ENCODE measurements at places on chromosomes 16 and 17.

DNA sequence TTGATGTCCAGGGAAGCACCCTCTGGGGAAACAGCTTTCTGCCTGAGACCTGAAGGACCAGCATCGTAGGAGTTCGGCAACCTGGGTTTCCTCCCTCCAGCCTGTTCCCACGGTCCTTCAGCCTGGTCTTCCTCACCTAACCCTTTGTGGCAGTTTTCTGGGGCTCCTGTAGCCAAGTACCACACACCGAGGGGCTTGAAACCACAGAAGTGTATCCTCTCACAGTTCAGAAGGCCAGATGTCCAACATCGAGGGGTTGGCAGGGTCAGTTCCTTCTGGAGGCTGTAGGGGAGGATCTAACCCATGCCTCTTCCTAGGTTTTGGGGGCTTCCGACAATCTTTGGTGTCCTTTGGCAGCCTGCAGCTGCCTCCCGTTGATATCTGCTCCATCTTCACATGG, 381.0 kb upstream of the TNRC6C start:
- no peak for DNase-seq

GRCh38 chr16:85524365-85524629, 88.8 kb upstream of the GSE1 start:
- DNase-seq, result no peak

GRCh38 chr17:8766731-8767130, 8.4 kb upstream of the SPDYE4 start:
- no peak for DNase-seq

GRCh38 chr16:57966204-57966771, 4.6 kb downstream of the CNGB1 start:
- DNase-seq, result no peak

- DNase-seq, result peak; percentile 41
Measured at GRCh38 chr17:77208217-77208808, 67.5 kb downstream of the SEC14L1 start.

DNA sequence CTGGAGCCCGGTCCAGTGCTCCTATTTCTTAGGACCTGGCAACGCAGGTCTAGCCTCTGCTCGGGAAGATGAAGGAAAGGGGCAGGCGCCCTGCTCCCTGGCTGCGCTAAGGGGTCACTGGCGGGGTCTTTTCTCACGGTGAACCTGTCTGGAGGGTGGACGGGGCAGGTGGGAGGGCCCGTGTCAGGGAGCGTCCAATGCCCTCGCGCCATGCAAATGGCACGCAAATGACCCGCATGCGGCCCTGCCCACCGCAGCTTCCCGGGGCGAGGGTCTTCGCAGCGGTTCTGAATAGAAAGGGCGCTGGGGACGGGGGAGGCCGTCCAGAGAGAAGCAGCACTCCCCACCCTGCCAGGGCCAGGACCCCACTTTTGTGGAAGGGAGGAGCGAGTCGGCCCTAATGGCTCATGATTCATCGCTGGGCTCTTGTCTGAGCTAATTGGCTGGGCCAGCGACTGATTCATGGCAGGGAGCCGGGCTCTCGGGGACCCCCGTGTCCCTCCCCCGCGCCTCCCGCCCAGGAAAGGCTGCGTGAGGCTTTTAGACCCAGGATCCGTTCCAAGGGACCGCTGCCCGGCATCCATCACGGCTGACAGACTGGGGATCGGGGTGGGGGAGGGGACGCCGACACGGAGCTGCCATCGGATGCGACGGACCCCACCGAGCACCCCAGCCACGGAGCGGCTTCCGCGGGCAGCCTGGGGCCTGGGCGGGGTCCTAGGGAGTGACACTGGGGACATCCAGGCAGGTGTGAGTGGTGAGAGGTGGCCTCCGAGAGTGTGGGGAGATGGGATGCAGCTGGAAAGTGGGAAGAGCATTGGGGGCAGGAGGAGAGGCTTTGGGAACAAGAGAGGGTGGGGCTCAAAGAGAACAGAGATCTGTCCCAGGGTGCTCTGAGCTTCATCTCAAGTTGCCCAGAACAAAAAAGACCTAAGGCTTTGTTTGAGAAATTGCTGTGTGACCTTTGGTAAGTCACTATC, 25.0 kb upstream of the NGFR start:
- no peak for DNase-seq

DNA sequence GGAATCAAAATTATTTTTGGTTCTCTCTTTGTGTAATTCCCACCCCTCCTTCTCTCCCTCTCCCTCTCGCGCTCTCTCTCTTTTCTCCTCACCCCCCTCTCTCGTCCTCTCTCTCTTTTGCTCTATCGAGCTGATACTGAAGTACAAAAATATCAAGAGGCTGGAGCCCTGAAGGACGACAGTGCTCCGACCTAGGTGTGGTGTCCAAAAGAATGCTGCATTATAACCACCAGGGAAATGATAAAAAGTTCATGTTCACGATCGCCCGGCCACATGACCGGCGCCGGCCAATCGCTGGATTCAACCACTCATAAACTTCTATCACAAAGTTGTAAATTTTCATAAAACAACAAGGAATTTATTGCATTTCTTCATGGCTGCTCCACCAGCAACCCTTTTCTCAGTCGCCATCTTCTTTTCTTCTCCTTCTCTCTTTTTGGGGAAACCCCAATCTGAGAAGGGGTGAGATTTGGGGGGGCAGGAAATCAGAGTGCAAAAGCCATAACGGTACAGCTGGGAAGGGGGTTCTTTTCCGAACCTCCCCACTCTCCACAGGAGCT, at the start of gene HOXB6:
TSS of gene HOXB6 (minus strand) at position 217 of the 560 bp plus-strand sequence. CDS start 6,836 bp downstream, outside the sequence.
- DNase-seq, result no peak

GRCh38 chr17:68305142-68305541, 13.8 kb downstream of the ARSG start:
- DNase-seq, result no peak

- no peak for DNase-seq
Measured at GRCh38 chr17:199191-199604, 17.7 kb upstream of the DOC2B start.

- peak; percentile 82 for DNase-seq
Measured at GRCh38 chr17:1455291-1455796, 688 bp downstream of the CRK start.

DNA sequence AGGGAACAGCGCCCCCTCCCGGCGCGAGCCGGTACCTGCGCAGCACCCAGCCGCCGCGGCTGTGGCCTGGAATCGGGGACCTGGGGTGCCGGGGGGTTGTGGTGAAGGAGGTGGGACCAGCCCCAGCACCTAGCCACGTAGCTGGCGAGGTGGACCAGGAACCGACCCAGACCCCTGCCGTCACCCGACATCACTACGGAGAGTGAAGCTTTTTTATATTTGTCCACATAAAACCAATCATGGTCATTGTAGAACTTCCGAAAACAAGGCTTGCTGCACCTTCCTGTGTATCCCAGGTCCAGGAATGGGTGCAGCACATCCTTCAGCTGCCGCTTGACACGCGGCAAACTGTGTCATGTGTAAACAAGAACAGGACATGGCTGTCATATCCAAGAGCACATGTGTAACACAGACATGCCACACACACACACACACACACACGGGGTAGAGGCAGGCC, 1.3 kb downstream of the HBQ1 start:
- no peak for DNase-seq

- no peak for DNase-seq
Measured at GRCh38 chr16:68884861-68885720, 41.8 kb downstream of the TANGO6 start.

DNA sequence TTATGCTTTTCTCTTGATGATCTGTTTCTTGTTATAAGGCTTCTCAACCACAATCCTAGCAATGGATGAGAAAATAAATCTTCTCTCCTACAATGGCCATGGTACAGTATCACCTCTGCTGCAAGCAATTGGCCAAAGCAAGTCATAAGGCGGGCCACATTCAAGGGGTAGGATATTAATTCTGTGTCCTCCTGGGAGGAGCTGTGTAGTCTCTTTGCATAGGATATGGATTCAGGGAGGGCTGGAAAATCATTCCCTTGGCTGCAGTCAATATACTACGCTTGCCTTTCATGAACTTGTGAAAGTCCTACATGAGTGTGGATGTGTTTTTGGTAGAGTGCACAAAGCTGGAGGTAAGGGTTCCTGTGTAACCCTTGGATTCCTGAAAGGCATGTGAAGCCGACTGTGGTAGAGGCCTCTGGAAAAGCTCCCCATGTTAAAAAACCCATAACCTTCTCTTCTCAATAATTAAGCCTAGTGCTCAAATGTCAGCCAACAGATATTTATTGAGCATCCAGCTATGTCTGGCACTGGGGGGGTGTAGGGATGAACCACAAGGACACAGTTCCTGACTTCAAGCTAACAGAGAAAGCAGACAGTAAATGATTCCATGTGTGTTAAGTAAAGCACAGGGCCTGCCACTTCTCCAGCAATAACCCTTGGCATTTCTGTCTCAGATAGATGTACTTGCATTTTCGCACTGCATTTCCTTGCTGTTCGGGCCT, 147.6 kb upstream of the HS3ST3A1 start:
- no peak for DNase-seq

GRCh38 chr16:87065446-87066132, 251.6 kb downstream of the C16orf95 start:
- no peak for DNase-seq

GRCh38 chr17:82907797-82908542, 68.1 kb upstream of the ZNF750 start:
- no peak for DNase-seq

DNA sequence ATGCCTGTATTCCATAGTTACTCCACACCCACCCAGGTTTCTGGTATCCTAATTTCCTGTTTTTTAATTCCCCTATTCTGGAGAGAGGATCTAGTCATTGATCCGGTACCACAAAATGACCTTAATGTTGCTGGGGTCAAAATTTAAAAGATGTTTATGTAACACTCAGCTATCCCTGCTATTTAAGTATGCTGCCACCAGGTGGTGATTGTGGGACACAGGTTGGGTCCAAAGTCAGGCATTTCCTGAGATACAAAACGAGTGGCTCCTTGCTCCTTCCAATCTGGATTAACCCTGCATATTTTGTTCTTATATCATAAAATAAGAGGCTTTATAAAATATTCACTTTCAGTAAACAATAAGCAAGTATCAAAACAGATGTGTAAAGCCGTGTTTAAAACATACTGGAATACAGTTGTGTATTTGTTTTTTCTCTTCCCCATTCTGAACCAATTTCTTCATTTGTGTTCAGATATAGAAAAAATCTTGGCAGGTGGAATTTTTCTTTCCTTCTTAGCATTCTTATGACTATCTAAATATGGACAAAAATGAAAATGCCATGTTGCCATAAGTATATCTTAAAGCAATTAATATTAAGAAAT, 16.3 kb downstream of the HS3ST4 start:
- no peak for DNase-seq

DNA sequence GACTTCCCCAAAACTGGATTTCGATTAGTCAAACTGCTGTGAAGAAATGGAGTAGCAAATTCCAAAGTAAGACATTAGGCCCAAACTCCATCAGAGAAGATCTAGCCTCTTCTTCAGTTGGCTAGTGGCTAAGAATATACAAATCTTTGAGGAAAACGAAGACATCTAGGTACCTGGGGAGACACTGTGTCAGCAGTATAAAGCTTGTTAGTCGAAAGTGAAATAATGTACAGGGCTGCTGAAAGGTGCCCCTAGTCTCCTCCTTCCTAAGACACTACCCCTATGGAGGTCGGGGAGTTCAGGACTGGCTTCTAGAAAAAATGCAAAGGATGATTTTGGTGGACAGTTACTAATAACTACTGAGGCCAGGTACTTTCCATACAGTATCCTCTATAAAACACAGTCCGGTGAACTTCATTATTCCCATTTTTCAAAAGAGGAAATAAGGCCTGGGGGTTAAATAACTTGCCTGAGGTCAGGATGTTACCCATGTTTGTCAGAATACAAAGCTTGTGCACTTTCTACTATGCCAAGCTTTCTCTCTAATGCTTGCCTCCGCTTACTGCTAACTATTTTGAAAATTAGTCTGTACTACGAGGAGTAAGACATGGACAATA, 15.0 kb downstream of the DNAJC7 start:
- DNase-seq, result no peak

DNA sequence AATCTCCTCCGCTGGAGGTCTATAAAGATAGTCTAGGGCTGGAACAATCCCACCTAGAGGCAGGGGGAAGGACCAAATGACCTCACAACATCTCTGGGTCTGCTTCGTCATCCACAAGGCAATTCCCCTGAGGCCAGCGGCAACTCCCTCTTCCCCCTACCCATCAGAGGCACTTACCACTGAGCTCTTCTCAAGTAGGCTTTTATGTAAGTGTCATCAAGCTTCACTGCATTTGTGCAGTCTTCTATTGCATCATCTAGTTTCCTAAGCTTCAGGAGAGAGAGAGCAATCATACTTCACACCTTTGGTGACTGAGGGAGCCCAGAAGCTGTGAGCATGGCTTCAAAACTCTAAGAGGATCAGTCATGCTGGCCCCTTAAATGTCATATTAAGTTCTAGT, 21.0 kb downstream of the CNP start:
- no peak for DNase-seq

DNA sequence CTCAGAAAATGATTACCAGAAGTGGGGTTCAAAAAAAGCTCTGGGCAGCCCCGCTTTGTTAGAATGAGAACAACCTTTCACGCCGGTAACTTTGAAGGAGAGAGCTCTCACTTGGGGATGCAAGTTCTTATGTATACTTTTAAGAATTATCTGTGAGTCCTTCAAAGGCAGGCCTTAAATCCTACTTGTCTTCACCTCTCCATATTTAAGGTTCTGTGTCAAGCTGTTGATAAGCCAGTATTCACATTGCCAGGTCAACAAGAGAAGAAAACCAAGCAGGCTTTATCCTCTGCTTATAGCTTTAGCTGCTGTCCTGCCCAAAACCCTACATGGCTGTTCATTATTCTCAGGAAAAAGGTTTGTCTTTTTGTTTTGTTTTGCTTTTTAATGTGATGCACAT, 42.9 kb downstream of the CDRT4 start:
- no peak for DNase-seq

DNA sequence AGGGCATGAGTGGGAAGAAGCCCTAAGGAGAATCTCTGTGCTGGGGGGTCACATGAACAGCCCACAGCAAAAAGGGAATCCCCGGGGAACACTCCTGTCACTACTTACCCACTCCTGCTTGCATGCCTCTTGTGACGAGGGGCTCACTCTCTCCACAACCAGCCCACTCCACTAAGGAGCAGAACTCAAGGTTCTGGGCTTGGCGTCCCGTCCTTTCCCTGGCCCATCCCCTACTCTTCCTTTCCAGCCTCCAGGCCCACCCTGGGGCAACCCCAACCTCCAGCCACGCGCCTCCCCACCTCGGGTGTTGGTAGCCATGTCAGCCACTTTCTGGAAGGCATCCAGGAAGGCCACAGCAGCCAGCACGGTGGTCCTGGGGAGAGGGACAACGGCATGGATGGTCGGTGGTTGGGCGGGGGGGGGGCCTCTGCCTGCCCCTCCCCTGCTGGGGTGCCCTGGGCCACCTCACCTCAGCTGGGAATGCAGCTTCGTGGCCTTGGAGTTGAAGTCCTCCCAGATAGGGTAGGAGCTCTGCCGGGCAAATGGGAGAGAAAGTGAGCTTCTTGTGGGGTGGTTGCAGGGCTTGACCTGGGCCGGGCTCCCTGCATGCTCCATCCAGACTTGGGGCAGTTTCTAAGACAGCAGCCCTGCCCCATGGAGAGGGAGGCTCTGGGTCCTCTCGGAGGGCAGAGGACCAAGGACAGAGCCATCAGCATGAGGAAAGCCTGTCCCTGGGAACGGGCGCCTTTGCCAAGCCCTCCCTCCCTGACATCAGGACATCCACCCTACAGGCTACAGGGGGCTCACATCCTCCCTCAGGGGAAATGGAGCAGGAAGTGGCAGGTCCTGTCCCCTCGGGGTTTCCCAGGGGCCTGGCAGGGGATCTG, 5.1 kb downstream of the MTSS2 start:
- DNase-seq, result no peak

Data from HTR-8/SVneo (cell line).